Panc1 (cell line): ENCODE measurements at places on chromosomes 3 and 15. TPM values are rescaled to one million over a fixed set of nuclear protein-coding genes. Genes with fewer than 3 reads are reported as not detected.

The PLA2G4E gene
- not detected for total RNA-seq

The ADAM10 gene
- 176 TPM for total RNA-seq

DNA sequence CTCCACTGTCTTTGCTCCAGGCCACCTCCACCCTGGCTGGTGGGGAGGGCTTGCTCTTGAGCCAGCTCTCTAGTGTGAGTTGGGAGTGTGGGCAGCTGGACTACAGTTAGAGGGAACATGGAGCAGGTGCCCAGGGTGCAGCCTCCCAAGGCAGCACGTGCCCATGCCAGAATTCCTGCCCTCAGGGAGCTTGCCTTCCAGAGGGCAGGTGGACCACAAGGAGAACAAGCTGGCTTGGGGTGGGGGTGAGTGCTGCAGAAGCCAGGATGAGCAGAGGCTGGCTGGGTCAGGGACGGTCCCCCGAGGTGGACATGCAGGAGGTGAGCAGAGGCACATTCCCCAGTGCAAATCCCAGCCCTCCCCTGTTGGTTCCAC lies 89.5 kb downstream of the VGLL4 start:
- H3K36me3 ChIP-seq, result peaks cover 2% of the 10 kb centered on the region
- H3K4me1 ChIP-seq, result peaks cover 93% of the 10 kb centered on the region
- H3K27me3 ChIP-seq, result no peaks in the 10 kb centered on the region
- DNase-seq, result no peak
- no peak overlapping the region for H3K4me3 ChIP-seq
- peak overlapping the region; percentile 96 for H3K27ac ChIP-seq

The RAB11A gene
- 263 TPM for total RNA-seq

DNA sequence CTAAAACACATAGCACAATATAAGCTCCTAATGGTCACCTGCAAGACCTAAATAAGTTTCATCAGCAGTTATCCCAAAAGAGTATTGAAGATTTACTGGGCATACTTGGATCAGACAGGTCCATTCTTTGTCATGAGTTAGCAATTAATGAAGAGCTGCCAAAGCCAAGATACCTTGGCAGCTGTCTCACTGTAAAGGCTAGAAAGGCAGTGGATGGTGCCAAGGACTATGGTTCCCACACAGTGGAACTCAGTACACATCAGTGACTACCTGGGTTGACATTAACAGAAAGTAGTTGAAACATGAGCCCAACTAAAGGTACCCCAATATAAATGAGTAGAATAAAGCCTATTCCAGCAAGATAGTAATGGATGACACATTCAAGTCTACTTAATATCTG lies 41.1 kb upstream of the TMCO5A start:
- no peaks in the 10 kb centered on the region; the same call in 1 of the 2 replicates for H3K4me1 ChIP-seq
- H3K27me3 ChIP-seq, result peaks cover 2% of the 10 kb centered on the region; the same call in 1 of the 2 replicates
- H3K36me3 ChIP-seq, result no peaks in the 10 kb centered on the region
- no peak for DNase-seq

The SEMA6D gene
- 0.03 TPM for total RNA-seq

The CFAP91 gene
- total RNA-seq, result 0.90 TPM

The NPAP1 gene
- total RNA-seq, result not detected

The DAZL gene
- total RNA-seq, result not detected

GRCh38 chr3:169923189-169923588 lies 11.8 kb downstream of the SAMD7 start:
- no peaks in the 10 kb centered on the region for H3K4me1 ChIP-seq
- no peak overlapping the region for H3K27ac ChIP-seq
- no peak for DNase-seq
- H3K27me3 ChIP-seq, result 0 out of 2 replicates have a peak, but pooled peaks cover 4% of the 10 kb centered on the region
- H3K4me3 ChIP-seq, result no peak overlapping the region

- H3K27ac ChIP-seq, result peak overlapping the region; percentile 20; the same call in 1 of the 2 replicates
- H3K4me1 ChIP-seq, result peaks cover 9% of the 10 kb centered on the region; the same call in 1 of the 2 replicates
- H3K27me3 ChIP-seq, result no peaks in the 10 kb centered on the region
- no peak for DNase-seq
- H3K4me3 ChIP-seq, result no peak overlapping the region
Measured at GRCh38 chr3:193788189-193788991, 195.4 kb downstream of the OPA1 start.

- peaks cover 27% of the 10 kb centered on the region for H3K4me1 ChIP-seq
- no peak for DNase-seq
- no peak overlapping the region for H3K27ac ChIP-seq
- H3K36me3 ChIP-seq, result no peaks in the 10 kb centered on the region
- H3K4me3 ChIP-seq, result no peak overlapping the region
Measured at GRCh38 chr3:194874783-194875182, 189.1 kb downstream of the FAM43A start.

DNA sequence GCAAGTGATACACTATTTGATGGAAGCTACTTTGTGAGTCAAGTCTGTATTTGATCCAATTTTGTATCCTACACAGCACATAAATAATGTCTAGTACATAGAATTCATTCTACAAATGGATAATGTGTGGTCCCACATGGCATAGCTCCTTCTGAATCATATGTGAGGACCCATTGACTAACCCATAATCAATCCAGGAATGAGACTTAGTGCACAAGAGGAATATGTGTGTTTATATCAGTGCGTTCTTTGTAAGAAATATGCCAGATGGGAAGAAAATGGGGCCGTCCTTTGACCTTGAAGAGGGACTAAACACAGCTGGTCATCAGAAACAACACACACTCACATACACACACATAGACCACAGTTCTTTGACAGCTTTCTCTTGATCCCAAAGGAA lies 282.7 kb upstream of the SEMA6D start:
- no peak overlapping the region for H3K4me3 ChIP-seq
- H3K4me1 ChIP-seq, result no peaks in the 10 kb centered on the region
- no peak overlapping the region for H3K27ac ChIP-seq
- H3K36me3 ChIP-seq, result no peaks in the 10 kb centered on the region; the same call in 1 of the 2 replicates
- H3K27me3 ChIP-seq, result no peaks in the 10 kb centered on the region
- no peak for DNase-seq

GRCh38 chr15:66934868-66935520 lies 130.4 kb upstream of the SMAD3 start:
- H3K4me3 ChIP-seq, result no peak overlapping the region
- H3K27ac ChIP-seq, result peak overlapping the region; percentile 100
- no peaks in the 10 kb centered on the region for H3K36me3 ChIP-seq
- no peaks in the 10 kb centered on the region for H3K27me3 ChIP-seq
- peaks cover 40% of the 10 kb centered on the region for H3K4me1 ChIP-seq

The PRTG gene
- 11.4 TPM for total RNA-seq

DNA sequence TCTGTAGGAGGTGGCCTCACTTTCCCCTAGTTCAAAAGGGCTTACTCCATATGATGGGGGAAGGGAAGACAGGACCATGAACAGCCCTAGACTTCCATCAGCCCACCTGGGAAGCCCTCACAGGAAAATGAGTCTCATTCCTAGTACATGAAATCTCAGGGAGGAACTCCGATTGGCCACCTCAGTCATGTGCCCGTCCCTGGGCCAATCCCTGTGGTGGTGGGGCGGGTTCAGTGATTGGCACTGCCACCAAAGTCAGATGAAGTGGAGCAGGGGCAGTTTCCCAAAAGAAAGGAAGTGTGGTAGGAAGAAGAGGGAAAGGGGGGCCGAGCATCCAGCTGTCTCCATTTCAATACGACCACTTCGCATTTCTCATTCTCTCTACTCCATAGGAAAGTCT lies 25.9 kb upstream of the GP9 start:
- H3K4me3 ChIP-seq, result no peak overlapping the region
- no peaks in the 10 kb centered on the region for H3K27me3 ChIP-seq
- H3K4me1 ChIP-seq, result 0 out of 2 replicates have a peak, but pooled peaks cover 7% of the 10 kb centered on the region
- no peaks in the 10 kb centered on the region for H3K36me3 ChIP-seq
- no peak overlapping the region for H3K27ac ChIP-seq

DNA sequence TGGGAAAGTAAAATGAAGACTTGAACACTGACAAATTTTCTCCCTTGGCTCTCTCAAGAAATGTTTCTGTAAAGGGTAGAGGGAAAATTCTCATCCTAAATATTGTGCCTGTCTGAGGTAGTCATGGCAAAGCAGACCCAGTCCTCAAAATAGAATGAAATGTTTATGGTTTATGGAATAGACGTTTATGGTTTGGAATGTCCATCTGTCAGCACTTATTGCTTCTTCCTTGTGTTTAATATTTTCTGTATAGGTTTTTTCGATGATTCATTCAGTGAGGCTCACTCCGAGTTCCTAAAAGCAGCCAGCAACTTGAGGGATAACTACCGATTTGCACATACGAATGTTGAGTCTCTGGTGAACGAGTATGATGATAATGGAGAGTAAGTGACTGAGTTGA lies 13.9 kb downstream of the ELL3 start:
- DNase-seq, result no peak
- no peak overlapping the region for H3K27ac ChIP-seq
- H3K27me3 ChIP-seq, result no peaks in the 10 kb centered on the region
- H3K4me1 ChIP-seq, result no peaks in the 10 kb centered on the region
- peaks cover 32% of the 10 kb centered on the region for H3K36me3 ChIP-seq
- no peak overlapping the region for H3K4me3 ChIP-seq

- no peak for DNase-seq
- H3K4me1 ChIP-seq, result peaks cover 13% of the 10 kb centered on the region
- H3K4me3 ChIP-seq, result no peak overlapping the region
- peak overlapping the region; percentile 70 for H3K27ac ChIP-seq
- H3K27me3 ChIP-seq, result no peaks in the 10 kb centered on the region
Measured at GRCh38 chr3:150385296-150386242, 22.5 kb upstream of the TSC22D2 start.

GRCh38 chr15:60733196-60733595 lies 254.3 kb upstream of the ICE2 start:
- H3K27me3 ChIP-seq, result 0 out of 2 replicates have a peak, but pooled peaks cover 2% of the 10 kb centered on the region
- no peak for DNase-seq
- no peaks in the 10 kb centered on the region for H3K4me1 ChIP-seq
- no peaks in the 10 kb centered on the region for H3K36me3 ChIP-seq

DNA sequence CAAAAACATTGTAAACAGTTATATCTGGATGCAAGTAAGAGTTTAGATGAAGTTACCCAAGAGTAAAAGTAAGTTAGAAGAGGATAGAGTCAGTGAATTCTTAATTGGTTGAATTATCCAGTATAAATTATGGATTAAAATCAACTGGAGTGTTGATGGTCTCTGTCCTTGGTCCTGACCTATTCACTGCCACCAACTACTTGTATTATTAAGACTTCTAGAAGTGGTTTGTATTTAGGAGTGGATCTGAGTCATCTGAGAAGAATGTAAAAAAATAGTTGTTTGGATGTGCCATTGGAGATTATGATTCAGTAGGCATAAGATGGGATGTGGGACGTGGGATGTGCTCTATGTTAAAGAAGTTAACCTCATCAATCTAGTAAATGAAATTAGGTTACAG lies 86.4 kb downstream of the SYNPR start:
- no peak overlapping the region for H3K27ac ChIP-seq
- no peak overlapping the region for H3K4me3 ChIP-seq
- H3K36me3 ChIP-seq, result no peaks in the 10 kb centered on the region
- no peaks in the 10 kb centered on the region for H3K4me1 ChIP-seq
- DNase-seq, result no peak

- H3K36me3 ChIP-seq, result no peaks in the 10 kb centered on the region
- H3K27me3 ChIP-seq, result no peaks in the 10 kb centered on the region
- DNase-seq, result no peak
- no peaks in the 10 kb centered on the region for H3K4me1 ChIP-seq
Measured at GRCh38 chr3:99863588-99863987, 45.9 kb downstream of the CMSS1 start.

The BSN gene
- total RNA-seq, result 0.87 TPM

- no peak overlapping the region for H3K27ac ChIP-seq
- H3K4me3 ChIP-seq, result no peak overlapping the region
- H3K36me3 ChIP-seq, result peaks cover 6% of the 10 kb centered on the region; the same call in 1 of the 2 replicates
- no peaks in the 10 kb centered on the region for H3K4me1 ChIP-seq
- no peaks in the 10 kb centered on the region for H3K27me3 ChIP-seq
- no peak for DNase-seq
Measured at GRCh38 chr15:98943601-98944151, 63.9 kb downstream of the PGPEP1L start.

The ENTPD3 gene
- not detected for total RNA-seq
